NCI-H82 (cell line): ENCODE measurements at places on chromosomes 2 and 18.

- no peak for DNase-seq
These were observed 364.3 kb upstream of the SPHKAP start for GRCh38 chr2:228545748-228546145.

DNA sequence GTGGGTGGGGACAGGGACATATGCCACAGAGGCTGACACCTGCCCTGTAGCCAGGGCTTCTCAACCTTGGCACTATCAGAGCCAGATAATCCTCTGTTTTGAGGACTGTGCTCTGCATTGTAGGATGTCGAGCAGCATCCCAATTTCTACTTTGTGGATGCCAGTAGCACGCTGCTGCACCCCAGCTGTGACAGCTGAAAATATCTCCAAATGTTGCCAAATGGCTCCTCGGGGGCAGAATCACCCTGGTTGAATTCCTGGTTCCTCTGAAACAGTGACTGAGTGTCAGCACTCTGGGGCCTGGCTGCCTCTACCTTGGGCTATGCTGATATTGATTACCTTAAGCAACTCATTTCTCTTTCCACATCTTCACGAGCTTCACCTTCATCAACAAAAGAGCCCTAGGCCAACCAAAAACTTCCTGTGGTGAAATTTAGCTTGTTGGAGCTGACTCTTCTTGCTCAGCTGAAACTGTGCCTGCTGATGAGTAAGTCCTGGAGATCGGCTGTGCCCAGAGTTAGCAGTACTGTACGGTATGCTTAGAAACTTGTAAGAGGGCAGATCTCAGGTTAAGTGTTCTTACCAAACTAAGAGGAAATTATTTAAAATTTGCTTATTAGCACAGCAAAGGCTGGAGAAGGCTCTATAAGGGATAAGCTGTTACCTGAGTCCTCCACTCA is 138.1 kb downstream of the SEPTIN10 start:
- no peak for DNase-seq

- no peak for DNase-seq
These were observed 7.7 kb downstream of the DOK1 start for GRCh38 chr2:74562126-74562775.

GRCh38 chr2:201779901-201780673 is 646 bp downstream of the ALS2 start:
- peak; percentile 81 for DNase-seq

DNA sequence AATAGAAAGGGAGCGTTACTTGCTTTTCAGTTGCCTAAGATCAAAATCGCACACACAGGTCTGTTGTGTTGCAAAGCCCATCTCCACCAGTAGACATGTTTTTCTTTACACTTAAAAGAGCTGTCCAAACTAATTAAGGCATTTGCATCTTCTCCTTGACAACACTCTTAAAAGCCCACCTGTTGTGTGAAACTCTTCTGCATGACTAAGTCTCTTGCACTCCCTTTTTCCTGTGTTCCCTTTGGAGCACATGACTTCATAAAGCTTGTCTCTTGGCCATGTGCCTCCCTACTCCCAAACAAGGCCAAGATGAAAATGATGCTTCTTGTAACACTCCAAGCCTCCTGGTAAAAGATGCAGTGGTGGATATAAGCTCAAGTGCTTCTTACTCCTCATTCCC is 26.1 kb downstream of the PID1 start:
- no peak for DNase-seq

DNA sequence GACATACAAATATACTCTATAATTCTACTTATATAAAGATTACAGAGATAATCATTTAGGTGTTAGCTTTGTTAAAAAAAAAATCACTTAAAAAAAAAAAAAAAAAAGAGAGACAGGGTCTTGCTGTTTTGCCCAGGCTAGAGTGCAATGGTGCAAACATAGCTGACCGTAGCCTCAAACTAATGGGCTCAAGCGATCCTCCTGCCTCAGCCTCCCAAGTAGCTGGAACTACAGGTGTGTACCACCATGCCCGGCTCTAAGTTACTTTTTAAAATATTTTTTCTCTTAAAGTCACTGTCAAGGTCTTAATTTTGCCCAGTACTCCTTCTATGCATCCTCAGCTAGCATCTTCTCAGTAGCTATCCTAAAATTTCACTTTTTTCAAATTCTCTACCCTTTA is 77.2 kb upstream of the SLC25A52 start:
- DNase-seq: no peak

- no peak for DNase-seq
These were observed 793.9 kb upstream of the NRXN1 start for GRCh38 chr2:51825823-51826222.

DNA sequence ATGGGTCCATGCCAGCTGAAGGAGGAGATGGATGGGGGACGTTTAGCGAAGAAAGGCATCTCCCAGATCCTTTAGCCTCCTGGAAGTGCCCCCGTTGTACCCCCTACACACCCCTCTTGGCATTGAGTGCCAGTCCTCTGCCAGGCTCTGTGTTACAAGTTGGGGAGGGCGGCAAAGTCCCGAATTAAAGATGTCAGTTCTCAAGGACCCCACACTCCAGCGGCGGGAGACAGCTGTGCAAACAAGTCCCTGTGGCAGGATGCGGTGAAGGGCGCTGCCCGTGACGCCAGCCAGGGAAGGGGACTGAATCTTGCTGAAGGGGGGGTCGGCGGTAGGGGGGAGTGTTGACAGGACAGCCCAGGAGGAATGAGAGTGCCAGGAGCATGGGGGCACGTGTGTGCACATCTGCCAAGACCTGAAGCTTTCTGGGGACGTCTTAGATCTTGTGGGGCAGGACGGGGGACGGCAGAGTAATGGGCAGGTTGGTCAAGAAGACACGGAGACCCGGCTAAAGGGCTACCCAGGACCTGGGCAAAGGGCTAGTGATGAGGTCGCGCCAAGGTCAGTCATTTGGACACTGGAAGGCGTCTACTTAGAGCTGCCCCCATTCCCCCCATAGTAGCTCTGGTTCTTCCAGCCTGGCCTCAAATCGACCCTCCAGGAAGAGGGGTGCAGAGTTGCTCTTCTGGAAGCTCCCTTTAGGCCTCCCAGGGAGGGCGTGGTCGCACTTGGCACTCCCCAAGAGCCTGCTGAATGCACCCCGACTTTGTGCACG is 2.8 kb upstream of the CTDSP1 start:
- peak; percentile 55 for DNase-seq
